Stimulated activated CD4-positive, alpha-beta T cell treated with anti-CD3 and anti-CD28 coated beads, TNF-alpha, amount 100 ng/mL, for 48 hours (primary cell): ENCODE measurements at places on chromosomes 7 and 10.

- DNase-seq = no peak
Measured at GRCh38 chr10:69229616-69229916, 9.4 kb downstream of the HKDC1 start.

- no peak for DNase-seq
Measured at GRCh38 chr10:102656791-102657371, 12.6 kb downstream of the TRIM8 start.

GRCh38 chr7:128899392-128899791 is 11.1 kb downstream of the KCP start:
- no peak for DNase-seq

DNA sequence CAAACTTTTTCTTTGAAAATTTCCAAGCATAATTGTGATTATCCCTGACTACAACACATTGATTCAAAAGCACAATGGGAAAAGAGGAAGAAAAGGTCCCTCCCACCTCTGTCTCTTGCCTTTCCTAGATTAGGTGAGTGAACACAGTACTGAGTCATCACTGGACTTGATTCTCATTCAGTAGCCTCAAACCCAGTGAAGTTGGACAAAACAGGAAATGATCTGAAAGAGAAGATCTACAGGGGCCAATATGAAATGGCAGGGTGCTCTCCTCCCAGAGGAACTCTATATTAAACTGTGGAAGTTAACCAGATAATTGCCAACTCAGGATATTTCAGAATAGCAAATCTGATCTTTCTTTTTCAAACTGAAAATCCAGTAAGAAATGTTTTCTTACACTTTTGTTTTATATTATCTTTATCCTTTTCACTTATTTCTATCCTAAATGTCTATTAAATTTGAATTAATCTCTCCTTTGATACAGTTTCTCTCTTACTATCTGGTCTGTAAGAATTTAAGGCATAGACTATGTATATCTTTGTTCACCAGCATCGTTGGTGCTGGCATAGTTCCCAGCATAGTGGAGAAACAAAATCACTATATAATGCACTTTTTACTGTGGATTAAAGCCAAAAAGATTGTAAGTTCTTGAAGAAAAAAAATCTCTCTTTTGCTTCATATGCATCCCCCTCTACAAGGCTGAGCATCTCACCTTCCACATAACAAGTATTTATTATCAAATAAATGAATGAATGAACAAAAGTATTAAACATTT is 41.4 kb upstream of the IKZF1 start:
- DNase-seq = no peak

DNA sequence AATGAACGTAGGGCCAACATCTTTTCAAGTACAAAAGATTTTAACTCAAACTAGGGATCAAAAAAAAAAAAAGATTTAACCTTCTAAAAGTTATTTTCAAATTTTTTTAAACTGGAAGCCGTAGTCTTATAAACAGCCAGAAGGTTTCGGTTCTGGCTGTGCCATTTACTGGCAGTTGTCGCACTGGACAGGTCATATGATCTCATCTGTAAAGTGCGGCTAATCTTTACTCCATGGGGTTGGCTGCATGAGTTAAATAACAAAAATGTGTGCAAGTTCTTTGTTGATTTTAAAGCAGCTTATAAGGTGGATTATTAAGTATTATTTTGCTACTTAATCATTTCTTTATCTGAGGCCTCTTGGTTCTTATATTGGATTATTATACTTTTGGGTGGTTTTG is 36.6 kb downstream of the TRUB1 start:
- DNase-seq = no peak

- DNase-seq = no peak
Measured at GRCh38 chr10:128400564-128400963, 274.3 kb upstream of the MKI67 start.

DNA sequence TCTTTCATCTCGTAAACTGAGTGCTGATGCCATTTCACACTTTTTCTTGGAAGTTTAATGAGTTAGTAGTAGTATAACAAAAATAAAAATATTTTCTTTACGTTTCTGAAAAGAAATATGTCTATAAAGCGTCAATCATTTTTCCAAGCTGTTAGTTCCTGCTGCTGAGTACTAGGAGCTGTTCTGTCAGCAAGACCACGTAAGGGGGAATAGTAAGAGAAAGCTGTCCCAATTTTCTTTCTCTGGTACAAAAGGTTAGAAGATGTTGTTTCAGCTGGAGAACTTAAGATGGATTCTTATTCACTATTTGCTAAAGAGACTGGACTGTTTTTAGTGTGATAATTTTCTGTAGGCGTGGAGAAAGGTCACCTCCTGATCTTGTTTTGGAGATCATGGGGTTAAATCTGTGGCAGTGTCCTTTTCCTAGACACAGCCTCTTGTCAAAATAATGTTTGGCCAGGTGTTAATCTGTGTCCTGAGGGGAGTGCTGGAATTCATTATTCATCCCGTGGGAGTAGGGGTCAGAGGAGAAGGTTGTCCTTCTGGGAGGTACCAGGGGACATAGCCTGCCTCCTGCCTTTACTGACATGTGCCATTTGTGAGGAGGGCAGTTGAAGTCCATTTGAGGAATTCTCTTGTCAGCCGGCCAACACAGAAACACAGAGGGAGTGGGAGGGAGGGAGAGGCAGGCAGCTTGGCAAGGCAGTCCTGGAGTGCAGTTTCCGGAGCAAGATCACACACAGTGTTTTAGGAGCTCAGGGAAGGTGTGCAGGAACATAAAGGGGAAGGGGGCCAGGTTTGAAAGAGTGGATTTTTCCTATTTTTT is 368.7 kb downstream of the AUTS2 start:
- no peak for DNase-seq

DNA sequence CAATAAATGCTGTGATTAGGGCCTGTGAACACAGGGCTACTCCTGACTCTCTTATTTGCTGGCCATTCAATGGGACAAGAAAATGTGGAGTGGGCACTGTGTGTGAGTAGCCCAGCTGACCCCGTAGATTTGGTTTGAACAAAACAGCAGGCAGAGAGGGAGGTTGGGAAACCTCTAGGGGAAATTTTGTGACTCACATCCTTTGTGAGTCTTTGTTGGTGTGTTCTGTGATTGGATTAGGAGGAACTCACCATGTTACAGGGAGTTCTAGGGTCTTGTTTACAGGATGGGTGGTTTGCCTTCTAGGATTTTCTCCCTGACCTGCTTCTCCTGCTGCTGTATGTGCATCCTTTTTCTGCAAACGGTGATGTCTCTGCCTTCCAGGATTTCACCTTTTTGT is 128.3 kb upstream of the MKI67 start:
- no peak for DNase-seq

GRCh38 chr7:157944051-157944450 is 607.2 kb downstream of the DNAJB6 start:
- no peak for DNase-seq

GRCh38 chr10:100725869-100726426 is 19.4 kb upstream of the PAX2 start:
- no peak for DNase-seq

DNA sequence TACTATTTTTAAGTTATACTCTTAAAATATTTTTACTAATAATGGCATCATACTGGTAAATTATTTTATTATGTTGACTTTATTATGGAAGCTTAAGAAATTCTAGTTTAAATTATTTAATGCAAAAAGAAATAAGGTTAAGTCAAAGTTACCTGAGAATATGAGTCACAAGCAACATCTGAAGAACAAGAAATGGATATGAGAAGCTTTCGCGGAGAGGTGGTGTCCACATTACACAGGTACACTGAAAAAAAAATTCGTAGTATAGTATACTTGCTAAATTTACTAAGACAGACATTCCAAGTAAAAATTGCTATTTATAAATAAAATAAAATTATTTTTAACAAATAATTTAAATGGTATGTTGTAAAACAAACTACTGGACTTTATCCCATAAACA is 143.8 kb downstream of the AVL9 start:
- DNase-seq = no peak

DNA sequence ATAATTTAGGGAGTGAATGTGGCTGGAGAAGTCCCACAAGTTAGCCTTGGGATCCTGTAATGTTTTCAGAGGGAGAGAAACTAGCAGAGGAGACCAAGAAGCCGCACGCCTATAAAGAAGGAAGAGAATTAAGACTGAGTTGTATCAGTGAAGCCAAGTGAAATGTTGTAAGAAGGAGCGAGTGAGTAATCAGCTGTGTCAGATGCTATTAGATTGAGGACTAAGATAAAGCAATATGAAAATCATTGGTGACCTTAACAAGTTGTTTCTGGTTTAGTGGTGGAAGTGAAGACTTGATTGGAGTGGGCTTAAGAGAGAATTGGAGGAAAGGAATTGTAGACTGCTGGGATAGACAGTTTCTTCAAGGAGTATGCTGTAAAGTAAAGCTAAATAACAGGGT is 8.8 kb downstream of the CCSER2 start:
- no peak for DNase-seq

GRCh38 chr7:157977717-157978496 is 609.7 kb downstream of the PTPRN2 start:
- DNase-seq = no peak

DNA sequence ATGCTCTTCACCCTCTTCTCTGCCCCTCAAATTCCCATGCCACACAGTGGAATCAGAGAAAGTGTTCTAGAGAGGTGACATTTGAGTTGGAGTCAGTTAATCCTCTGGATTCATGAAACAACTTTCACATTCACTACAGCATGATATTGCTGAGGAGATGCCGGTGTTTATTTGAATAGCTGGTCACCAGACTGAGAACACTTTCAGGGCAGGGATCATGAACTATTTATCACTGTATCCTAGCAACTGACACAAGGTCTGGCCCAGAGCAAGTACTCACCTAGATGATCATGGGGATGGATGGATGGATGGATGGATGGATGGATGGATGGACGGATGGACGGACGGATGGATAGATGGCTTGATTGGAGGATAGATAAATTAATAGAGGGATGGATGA is 116.7 kb upstream of the ZMIZ1 start:
- DNase-seq = no peak

DNA sequence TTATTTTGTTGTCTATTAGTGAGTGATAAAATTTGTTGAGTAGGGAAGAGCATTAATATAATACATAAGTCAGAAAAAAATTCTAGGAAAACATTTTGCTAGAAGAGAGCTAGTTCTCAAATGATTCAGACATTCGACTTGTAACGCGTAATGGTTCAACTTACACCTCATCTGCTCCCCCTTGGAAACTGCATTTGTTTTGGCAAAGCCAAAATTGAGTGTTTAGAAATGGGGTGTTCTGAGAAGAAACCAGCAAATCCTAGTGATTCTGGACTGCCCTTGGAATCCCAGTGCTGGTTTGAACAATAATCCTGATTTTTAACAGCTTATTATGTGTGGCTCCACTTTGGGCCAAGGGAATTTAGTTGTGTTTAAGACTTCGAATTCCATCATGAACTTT is 475.7 kb downstream of the SUGCT start:
- no peak for DNase-seq

DNA sequence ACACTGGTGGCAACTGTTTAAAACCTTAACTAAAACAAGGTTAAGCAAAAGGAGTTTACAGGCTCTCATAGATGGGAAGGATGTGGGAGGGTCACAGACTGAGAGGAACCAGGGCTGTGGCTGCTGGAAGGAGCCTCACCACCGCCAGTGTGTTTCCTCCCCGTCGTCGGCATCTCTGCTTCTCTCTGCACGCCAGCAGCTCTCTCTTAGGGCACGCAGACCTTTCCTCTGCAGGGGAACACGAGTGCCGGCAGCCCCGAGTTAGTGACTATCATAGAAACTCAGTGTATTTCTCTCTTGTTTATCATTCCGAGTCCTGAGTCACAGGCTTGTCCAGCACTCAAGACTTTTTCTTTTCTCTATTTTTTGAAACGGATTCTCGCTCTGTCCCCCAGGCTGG is 8.1 kb upstream of the SH2D4B start:
- no peak for DNase-seq

DNA sequence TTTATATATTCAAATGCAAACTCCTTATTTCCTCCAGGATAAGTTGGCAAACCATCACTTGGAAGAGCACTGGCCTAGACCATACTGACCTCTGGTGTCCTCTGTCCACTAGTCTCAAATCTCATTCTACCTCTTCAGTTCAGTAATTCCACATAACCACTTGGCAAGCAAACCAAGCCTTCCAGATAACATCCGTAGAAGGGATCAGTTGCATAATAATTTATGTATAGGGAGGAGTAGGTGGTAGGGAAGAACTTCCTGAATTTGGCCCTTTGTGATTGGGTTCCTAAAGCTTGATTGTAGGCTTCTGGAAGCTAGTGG is 55.0 kb downstream of the WAC start:
- DNase-seq = no peak

DNA sequence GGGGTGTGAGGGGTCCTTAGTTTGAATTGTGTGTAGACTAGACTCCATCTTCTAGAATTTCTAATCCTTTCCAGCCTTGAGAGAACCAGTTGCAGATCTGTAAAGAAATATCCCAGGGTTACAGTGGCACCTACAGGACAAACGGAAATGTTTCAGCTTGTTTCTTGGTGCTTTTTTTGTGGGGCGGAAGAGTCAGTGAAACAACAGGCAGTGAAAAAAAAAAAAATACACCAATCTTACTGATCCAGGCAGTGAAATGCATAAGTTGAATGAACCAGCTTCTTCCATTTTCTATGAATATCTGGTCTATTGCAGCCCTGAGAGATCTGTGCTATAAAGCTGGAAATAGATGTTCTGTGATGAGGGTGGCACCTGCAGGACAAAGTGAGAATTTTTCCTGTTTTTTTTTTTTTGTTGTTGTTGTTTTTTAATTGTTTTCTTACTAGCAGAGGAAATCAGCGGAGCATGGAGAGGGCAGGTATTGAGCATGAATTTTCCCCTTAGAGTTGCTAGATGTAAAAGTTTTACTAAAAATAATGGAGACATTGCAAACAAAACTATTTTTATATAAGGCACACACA is 81.9 kb upstream of the DYNC1I1 start:
- DNase-seq = no peak

DNA sequence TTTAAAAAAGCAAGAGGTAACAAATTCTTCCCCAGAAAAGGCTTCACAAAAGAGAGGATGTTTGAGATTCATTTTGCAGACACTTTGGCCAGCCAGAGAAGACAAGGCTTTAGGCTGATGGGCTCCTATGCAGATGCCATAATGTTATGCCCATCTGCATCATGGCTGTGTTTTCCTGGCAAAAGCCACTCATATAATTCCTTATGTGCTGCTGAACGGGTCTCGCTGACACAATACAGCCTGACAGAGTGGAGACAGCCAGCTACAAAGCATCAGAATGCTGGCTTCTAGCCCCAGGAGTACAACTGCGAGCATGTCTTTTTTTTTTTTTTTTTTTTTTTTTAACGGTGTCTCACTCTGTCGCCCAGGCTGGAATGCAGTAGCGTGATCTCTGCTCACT is 1157.4 kb upstream of the AUTS2 start:
- no peak for DNase-seq

GRCh38 chr7:15043931-15044330 is 141.4 kb upstream of the DGKB start:
- no peak for DNase-seq

DNA sequence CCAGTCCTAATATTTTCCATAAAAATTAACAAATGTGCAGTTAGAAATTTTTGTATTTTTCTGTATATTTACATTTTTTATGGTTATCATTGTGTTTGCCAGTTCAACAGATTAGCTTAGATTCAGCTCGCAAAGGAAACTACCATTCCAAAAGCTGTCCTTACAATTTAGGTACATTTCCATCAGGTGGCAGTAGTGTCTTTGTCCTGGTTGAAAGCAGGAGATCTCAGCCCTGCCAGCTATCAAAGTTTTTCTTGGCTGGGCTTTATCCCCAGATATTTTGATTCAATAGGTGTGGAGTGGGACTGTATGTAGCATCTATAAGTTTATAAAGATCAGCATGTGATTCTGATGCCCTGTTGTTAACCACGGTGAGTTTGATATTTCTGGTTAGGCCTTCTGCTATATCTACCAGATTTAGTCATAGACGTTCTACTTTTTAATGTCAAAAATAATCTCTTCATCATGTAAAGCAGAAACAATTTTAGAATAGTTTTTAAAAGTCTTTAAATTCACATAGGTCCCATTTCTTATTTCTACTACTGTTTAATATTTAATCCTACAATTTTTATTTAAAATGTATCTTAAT is 15.5 kb upstream of the ICA1 start:
- no peak for DNase-seq
